Iris pigment epithelial cell (primary cell): ENCODE measurements at places on chromosomes 4 and X.

- DNase-seq: peak; percentile 38
Observed at GRCh38 chr4:105246712-105247111, 100.0 kb downstream of the TET2 start.

GRCh38 chr4:92636038-92636806, 332.5 kb downstream of the GRID2 start:
- no peak for DNase-seq

- DNase-seq: no peak
Observed at GRCh38 chr4:1979477-1980196, 29.1 kb downstream of the NELFA start.

- peak; percentile 50 for DNase-seq
Observed at GRCh38 chr4:131488772-131489171, 1660.3 kb upstream of the PCDH10 start.

DNA sequence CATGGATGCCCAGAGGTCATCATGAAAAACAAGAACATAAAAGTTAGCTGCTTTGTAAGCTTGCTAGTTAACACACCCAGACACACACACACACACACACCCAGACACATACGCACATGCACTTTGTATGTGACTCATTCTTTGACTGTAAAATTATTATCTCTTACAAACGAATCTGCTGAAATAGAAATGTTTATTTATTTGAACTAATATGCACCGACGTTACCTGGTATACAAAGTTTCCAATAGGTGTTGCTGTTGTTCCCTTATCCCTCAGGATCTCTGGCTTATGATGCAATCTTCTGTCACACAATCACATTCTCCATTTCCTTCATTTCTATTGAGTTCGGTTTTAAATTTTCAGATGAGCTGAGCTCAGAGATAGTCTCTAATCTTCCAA, 209.3 kb downstream of the PTTG2 start:
- no peak for DNase-seq

DNA sequence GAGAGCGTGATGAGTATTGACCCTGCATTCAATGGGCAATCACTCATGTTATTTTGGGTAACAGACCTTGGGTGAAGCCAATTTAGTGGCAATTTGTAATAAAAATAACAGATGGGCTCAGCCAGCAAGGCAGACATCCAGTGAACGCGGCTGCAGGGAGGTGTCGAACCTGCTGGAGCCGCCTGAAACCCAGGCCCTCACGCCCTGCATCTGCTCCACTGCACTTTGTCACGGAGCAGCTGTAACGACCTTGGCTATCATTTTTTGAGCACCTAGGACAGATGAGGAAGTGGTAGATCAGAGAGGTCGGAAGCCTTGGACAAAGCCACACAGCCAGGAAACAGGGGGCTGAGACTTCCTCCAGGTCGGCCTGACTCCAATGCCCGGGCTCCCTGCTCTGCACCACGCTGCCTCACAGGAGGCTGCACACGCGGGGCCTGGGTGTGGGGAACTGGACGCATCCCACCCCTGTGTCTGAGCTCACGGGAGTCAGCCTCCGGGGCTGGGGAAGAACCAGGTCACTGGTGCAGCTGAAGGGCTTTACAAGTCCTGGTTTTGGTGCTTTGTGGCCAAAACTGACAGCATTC, 19.4 kb downstream of the HMX1 start:
- no peak for DNase-seq

DNA sequence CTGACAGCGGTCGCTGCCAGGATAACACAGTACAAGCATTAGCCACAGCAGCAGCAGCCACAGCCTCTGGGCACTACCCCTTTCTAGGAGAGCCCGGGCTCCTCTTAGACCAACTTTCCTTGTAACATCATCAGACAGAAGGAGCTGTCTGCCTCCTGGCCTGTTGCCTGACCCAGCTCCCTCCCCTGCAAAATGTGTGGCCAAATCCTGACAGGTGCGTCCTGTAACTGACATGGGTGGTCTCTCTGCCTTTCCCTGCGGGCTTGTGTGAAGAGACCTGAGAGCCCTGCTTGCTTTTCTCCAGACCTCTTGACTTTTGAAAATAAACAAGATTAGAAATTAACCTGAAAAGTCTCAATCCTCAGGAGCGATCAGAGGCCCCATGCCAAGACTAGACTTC, 824.9 kb downstream of the RAPGEF2 start:
- no peak for DNase-seq

GRCh38 chr4:162869157-162869556, 297.5 kb downstream of the NAF1 start:
- DNase-seq: no peak

DNA sequence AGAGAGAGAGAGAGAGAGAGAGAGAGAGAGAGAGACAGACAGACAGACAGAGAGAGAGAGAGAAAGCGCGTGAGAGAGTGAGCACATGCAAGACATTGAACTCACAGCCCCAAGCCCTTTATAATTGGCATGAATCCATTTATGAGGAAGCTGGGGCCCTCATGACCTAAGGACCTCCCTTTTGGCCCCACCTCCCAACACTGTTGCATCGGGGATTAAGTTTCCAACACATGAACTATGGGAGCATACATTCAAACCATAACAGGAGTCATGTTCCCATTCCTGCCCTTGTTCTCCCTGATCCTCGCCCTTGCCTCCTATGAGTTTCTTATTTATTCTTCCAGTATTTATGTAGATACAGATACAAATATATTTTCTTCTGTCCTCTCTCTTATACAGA, 269.8 kb upstream of the ARX start:
- no peak for DNase-seq

DNA sequence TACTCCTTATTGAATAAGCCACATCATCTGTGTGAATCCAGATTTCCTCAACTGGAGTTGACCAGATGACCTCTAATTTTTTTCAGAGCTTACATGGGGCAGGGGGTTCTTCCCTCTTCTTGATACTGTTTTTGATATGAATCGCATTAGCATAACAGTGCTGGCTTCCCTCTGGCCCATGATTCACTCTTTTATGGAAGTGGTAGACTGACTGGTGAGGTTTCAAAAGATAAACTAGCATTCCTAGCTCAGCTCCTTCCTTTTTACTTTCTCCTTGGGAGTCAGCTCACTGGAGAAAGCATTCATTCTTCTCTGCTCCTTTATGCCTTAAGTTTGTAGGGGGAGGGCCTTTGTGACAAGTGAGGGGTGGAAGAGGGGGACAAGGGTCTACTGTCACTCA, 161.0 kb upstream of the FGF13 start:
- no peak for DNase-seq

- no peak for DNase-seq
Observed at GRCh38 chr4:42541647-42542046, 115.3 kb downstream of the ATP8A1 start.

DNA sequence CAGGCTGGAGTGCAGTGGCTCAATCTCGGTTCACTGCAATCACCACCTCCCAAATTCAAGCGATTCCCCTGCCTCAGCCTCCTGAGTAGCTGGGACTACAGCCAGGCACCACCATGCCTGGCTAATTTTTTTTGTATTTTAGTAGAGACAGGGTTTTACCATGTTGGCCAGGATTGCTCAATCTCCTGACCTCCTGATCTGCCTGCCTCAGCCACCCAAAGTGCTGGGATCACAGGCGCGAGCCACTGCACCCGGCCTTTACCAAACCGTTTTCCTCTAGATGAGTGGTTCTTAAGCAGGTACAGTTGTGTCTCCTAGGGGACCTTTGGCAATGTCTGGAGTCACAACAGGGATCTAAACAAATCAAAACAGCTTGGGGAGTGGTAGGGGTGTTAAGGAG, 11.6 kb downstream of the AMELX start:
- DNase-seq: no peak
